ENCODE measurements at places on chromosomes 1 and 21. TPM values are rescaled to one million over a fixed set of nuclear protein-coding genes. Genes with fewer than 3 reads are reported as not detected.

The TTC24 gene
- polyA plus RNA-seq: not detected

The FAM177B gene
- polyA plus RNA-seq: not detected

The OR10Z1 gene
- not detected for polyA plus RNA-seq

The ACTA1 gene
- not detected for polyA plus RNA-seq

The OR2T11 gene
- not detected for polyA plus RNA-seq

The OR2T29 gene
- polyA plus RNA-seq: not detected

The RHCE gene
- polyA plus RNA-seq: not detected

The SPRR3 gene
- polyA plus RNA-seq: 0.22 TPM

The TRPM2 gene
- polyA plus RNA-seq: 3.4 TPM

The C1orf94 gene
- not detected for polyA plus RNA-seq

The TTC34 gene
- polyA plus RNA-seq: 0.01 TPM

The SLC5A9 gene
- not detected for polyA plus RNA-seq

The ZFP69B gene
- polyA plus RNA-seq: 0.83 TPM

The DISC1 gene
- 0.10 TPM for polyA plus RNA-seq

The CCDC28B gene
- polyA plus RNA-seq: 15.0 TPM

The RNF207 gene
- polyA plus RNA-seq: 3.1 TPM

The CFH gene
- 0.18 TPM for polyA plus RNA-seq

The DR1 gene
- 27.7 TPM for polyA plus RNA-seq

The KRTAP25-1 gene
- not detected for polyA plus RNA-seq

The PTPN22 gene
- polyA plus RNA-seq: 0.03 TPM

The FNDC5 gene
- polyA plus RNA-seq: not detected

All from foreskin keratinocyte (primary cell).